ENCODE measurements at places on chromosomes 16 and 17. TPM values are rescaled to one million over a fixed set of nuclear protein-coding genes. Genes with fewer than 3 reads are reported as not detected.

The PLSCR3 gene
- total RNA-seq: 21.7 TPM

The ABCA6 gene
- 17.9 TPM for total RNA-seq

The KRT14 gene
- total RNA-seq: 1.4 TPM

The FOXL1 gene
- total RNA-seq: 8.9 TPM

The SRL gene
- total RNA-seq: 1.9 TPM

The GAS2L2 gene
- total RNA-seq: 0.69 TPM

The GALR2 gene
- total RNA-seq: not detected

The CHMP1A gene
- total RNA-seq: 63.1 TPM

The PDILT gene
- not detected for total RNA-seq

The ABCA10 gene
- total RNA-seq: 6.5 TPM

The TEX19 gene
- not detected for total RNA-seq

The MYH13 gene
- not detected for total RNA-seq

The PYDC1 gene
- total RNA-seq: 1.3 TPM

The MYO1C gene
- 38.4 TPM for total RNA-seq

The PRR29 gene
- total RNA-seq: 2.8 TPM

The ADAD2 gene
- 0.20 TPM for total RNA-seq

The FADS6 gene
- total RNA-seq: 1.9 TPM

The MIEN1 gene
- 49.5 TPM for total RNA-seq

The RNF227 gene
- 4.7 TPM for total RNA-seq

The CCL5 gene
- total RNA-seq: 0.59 TPM

Data from spinal cord (tissue), 10 donors.